Foreskin keratinocyte (primary cell): ENCODE measurements at places on chromosomes 3 and 15. TPM values are rescaled to one million over a fixed set of nuclear protein-coding genes. Genes with fewer than 3 reads are reported as not detected.

- DNase-seq = no peak
Measured at GRCh38 chr3:98806521-98806920, 43.4 kb downstream of the ST3GAL6 start.

DNA sequence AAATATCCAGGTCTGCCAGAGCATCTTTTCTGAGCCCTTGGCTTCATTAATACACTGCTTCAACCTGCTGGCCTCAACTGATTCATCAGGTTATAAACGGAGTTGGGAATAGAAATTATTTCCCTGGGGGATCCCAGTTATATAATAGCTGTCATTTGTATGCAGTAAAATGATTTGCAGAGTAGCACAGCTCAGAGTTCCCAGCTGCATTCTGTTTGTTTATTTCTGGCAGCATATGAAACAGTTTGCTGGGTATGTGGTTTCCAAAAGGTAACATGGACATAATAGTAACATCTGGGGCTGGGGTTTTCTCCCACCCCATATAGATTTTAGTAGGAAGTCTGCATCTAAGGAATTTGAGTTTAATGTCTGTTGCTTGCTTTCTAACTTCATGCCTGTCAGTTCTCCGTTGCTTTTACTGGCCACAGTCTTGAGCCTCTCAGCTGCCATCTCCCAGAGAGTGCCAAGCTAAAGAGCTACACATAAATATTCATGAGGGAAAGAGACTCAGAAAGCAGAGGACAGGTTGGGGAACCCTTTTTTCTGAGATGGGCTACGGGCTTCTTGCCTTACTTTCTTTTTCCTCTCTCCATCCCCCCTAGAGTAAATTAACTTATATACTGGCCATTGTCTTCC, 124.6 kb downstream of the TMEM108 start:
- no peak for DNase-seq

- DNase-seq = peak; percentile 64
Measured at GRCh38 chr15:89167267-89168176, 53.9 kb downstream of the RLBP1 start.

The CACNA2D3 gene
- 0.04 and 0.62 TPM in 2 replicates for polyA plus RNA-seq

The PIF1 gene
- polyA plus RNA-seq = 11.2 and 15.0 TPM in 2 replicates

The GOLGA6A gene
- not detected in 2 replicates for polyA plus RNA-seq

GRCh38 chr15:31360843-31361763, 34.5 kb downstream of the KLF13 start:
- no peak for DNase-seq

The LRTM1 gene
- not detected in 2 replicates for polyA plus RNA-seq

DNA sequence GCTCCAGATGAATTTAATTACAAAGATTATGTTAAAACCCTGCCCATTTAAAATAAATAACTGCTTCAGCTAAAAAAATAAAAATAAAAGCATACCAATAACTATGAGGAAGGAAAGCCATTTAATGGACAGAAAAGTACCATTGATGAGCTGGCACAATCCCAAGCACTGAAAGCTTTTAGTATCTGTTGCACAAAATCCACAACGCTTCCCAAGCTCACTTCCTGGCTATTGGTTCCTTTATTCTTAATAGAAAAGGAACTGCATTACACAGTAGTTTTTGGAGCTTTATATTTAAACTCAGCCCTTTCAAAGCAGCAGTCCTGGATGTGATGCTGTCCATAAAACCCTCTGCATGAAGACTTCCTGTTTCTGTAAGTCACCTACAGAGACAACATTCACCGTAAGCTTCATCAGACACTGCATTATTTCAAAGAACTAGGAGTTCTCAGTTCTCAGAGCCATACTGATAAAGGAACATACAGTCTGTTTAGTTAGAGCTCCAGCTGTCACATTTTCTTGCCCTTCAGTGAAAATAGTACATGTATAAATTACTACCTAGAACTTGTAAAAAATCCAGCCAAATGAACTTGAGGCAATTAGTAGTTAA, 81.5 kb downstream of the CSNK1G1 start:
- DNase-seq = no peak

The STRIT1 gene
- polyA plus RNA-seq = not detected in 2 replicates

GRCh38 chr15:78661001-78661400, 20.0 kb upstream of the CHRNB4 start:
- DNase-seq = no peak

The ZNF620 gene
- polyA plus RNA-seq = 0.34 and 0.40 TPM in 2 replicates

DNA sequence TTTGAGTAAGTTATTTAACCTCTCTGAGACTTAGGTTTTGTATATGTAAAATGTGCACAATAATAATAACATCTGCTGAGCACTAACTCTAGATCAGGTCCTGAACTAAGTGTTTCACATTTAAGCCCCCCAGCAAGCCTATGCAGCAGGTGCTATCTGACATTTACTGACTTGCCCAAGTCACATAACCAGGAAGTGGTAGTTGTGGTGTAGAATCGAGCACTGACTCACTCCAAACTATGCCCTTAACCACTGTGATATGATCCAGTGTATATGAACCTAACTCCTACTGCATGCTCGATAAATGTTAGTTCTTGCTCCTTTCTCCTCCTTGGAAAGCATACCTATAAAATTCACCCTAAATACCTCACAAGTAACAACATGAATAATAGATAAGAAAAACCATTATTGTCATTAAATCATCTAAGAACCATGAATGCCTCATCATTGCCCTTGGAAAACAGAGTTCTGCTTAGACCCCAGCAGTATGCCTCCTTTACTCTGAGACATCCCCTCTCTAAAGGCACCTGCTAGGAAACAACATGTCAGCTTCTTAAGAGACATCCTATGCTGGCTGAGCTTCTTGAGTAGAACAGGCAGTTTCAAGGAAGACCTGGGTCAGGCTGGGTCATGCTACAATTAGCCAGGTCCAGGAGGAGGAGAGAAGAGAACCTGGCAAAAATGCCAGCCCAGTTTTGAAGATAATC, 3.0 kb upstream of the SHC4 start:
- DNase-seq = peak; percentile 80

The A4GNT gene
- not detected in 2 replicates for polyA plus RNA-seq

DNA sequence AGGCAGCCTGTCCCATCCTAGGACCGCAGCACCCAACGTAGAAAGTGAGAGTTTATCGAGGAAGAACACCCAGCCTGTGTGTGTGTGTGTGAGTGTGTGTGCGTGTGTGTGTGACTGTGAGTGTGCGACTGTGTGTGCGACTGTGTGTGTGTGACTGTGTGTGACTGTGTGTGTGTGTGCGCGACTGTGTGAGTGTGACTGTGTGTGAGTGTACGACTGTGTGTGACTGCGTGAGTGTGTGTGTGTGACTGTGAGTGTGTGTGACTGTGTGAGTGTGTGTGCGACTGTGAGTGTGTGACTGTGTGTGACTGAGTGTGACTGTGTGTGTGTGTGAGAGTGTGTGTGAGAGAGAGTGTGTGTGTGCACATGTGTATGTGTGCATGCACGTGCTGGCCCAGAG, 15.1 kb upstream of the DLL4 start:
- no peak for DNase-seq

The TMEM212 gene
- not detected in 2 replicates for polyA plus RNA-seq

DNA sequence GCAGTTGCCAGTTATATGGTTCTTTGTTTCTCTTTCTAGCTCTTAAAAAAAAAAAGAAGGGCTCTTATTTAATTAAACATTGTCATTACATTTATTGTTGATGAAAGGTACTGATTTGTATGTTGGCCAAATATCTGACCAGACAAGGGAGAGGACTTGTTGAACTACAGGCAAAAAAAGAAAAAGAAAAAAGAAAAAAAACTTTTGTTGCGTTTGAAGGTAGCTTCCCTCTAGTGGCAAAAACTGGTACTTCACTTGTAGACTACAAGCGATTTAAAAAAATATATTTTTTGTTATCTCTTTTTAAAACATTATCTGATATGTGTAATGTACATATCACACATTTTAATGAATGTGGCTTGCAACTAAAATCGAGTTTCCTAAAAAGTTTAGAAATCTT, 280.6 kb downstream of the ROBO2 start:
- no peak for DNase-seq

The LRRIQ4 gene
- polyA plus RNA-seq = not detected in 2 replicates

The NRG4 gene
- 0.01 TPM in 1 of 2 replicates, not detected in the other for polyA plus RNA-seq

DNA sequence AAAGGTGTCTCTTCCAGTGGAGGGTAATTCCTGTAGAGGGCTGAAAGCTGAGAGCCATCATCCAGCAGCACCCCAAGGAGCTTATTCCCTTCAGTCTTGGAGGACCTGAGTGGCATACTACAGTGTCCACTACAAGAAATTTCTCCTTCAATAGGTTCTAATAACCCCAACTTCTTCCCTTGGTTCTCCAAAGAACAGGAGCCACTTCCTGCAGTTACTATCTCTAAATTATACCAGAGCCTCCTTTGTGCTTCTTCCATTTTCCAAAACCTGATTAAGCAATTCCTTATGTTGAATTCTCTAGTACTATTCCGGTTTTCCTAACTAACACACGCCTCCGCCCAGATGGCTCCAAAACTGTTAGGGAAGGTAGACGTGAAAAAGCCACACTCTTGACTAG, 50.4 kb downstream of the DCLK3 start:
- DNase-seq = no peak

DNA sequence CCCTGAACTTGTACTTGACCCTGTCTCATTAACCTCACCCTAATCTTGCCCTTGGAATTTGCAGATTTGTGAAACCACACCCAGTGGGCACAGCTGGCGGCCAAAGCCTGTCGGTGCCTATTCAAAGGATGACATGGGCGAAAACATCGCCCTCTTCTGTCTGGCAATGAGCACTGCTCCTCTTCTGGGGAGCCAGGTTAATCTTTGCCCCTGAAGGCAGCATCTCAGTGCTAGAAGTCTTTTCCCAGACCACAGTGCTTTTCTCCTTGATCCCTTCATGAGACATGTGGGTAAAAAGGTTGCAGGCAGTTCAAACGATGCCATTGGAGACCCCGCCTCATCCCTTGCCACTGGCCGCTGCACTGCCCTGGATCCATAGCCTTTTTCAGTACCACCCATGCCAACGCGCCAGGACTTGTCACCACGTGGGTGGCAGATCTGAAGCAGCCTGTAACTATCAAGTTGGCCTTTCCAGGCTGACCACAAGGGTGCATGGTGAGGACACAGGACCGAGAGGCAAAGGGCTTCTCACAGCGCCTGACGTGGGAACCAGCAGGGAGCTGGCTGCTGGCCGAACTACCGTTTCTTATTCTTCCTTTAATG, 6.5 kb upstream of the DNASE1L3 start:
- peak; percentile 84 for DNase-seq

DNA sequence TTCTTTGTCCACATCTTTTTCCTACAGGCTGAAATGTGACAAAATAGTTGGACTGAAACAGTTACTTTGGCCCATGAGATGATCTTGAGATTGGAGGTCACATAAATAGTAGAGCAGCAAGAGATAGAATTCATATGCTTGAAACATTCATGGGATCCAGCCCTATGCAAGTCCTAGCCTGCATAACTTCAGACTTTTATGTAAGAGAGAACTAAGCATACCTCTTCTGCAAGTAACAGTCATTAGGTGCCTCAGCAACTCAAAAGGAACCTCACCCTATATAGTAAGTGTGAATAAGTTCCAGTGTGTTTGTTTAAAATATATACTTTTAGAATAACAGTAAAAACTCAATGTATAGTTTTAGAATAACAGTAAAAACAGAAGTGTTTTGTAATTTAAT, 138.0 kb upstream of the P2RY1 start:
- peak; percentile 74 for DNase-seq

The GOLIM4 gene
- 7.4 and 8.2 TPM in 2 replicates for polyA plus RNA-seq

GRCh38 chr15:78906316-78906620, 33.6 kb downstream of the MORF4L1 start:
- no peak for DNase-seq

The MITF gene
- 0.47 and 0.51 TPM in 2 replicates for polyA plus RNA-seq

The RGMA gene
- 1.2 TPM in 2 replicates for polyA plus RNA-seq

GRCh38 chr3:81910244-81910852, 148.9 kb upstream of the GBE1 start:
- peak; percentile 31 for DNase-seq

The GOLGA8S gene
- 0.02 TPM in 1 of 2 replicates, not detected in the other for polyA plus RNA-seq
